ENCODE measurements at places on chromosomes 12 and 14.

DNA sequence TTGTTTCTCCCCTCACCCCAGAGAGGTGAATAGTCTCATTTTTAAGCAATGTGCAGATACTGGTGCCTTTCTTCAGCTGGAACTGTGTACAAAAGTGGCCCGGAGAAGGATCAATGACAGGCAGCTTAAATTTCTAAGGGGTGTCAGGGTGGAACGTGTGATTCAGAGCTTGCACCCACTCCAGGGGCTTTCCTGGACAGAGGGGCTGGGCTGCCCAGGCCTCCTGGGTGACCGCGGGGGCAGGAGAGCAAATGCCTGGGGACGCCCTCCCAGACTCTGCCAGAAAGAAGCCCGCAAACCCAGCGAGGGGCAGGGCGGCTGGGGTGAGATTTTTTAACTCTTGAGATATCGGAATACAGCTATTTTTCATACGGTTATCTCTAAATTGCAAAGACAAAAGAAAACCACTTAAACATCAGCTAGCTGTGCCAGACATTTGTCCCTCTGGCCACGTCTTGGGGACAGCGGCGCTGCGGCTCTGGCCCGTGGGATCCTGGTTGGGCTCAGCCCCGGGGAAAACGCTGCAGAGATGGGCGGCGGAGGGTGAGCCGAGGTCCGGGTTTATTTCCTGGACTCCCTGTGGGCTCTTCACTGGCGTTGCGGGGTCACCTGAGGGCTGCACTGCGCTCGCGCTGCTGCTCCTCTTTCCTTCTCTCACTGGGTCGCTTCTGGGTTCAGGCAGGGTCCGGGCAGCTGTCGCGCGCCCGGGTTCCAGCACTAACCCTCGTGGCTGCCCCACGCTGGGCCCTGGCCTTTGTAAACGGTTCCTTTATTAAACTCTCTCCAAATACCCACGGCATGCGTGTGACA, 35.8 kb downstream of the NFKBIA start:
- no peak for DNase-seq

DNA sequence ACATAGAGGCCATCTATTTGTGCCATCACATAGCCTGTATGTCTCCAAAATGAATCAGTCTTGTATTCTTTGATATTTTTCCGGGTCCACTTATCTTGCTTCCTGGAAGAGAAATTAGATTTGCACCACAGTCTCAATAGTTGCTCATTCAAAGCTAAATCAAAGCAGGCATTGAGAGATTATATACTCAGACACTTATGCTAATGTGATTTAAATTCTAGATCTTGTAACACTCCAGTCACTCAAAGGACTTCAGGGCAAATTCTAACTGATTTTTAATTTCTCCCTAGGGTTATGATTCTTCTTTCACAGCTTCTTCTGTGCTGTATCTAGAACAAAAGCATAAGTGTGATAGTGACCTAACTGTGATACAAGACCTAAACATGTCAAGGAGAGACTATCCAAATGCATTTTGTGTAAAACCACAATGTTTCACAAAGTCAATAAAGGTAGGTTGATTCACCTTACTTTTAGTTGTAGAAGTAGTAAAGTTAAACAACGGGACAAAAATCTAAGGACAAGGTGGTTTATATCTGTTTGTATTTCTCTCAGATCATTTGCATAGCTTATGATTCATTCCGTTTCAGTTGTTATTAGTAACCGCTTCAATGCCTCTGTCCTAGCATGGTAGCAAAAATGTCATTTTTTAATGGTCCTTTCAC, 26.8 kb downstream of the PLBD1 start:
- peak; percentile 76 for DNase-seq

- no peak for DNase-seq
These were observed 2.8 kb upstream of the FOXG1 start for GRCh38 chr14:28763751-28764256.

- DNase-seq, result no peak
These were observed 46.5 kb downstream of the SPATS2 start for GRCh38 chr12:49413796-49414195.

DNA sequence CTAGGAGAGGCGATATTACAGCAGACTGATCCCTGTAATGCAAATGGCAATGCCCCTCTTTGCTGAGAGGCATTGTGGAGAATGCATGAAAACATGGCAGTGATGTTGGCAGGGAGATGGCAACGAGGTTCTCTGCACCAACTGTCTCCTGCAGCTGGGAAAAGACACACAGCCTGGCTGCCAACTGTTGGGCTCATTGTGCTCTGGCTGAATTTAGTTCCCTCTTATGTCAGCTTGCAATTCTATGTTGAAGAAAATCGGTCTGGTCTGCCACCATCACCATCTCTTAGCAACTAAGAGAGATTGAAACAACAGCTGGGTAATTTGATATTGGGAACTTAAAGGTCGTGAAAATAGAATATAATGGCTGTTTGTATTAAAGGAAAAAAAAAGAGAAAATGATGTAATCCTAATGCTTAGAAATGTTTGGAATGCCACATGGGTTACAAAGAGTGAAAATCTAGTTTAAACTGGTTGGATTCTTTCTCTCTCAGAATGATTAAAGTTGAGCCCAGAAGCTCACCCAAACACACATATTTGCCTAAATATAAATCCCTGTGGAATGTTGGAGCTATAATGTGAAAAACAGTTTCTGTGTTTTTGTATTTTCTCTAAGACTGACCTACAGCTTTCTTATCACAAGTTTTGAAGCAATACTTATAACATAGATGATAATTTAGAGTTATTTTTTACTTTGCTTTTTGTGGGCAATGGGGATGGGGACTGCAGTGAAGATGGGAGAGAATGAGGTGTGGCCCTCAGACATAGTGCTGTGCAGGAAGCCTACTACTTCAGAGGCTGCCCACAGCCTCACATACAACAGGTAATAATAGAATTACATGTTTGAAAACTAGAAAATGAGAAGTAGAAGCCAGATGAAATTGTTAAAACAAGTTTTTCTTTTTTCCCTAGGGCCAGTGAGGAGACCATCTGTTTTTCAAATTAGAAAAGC, 143.7 kb downstream of the AKAP6 start:
- peak; percentile 62 for DNase-seq

- no peak for DNase-seq
These were observed 11.4 kb downstream of the ANKRD9 start for GRCh38 chr14:102497998-102498677.

- no peak for DNase-seq
These were observed 16.3 kb upstream of the POLR3B start for GRCh38 chr12:106341086-106341877.

GRCh38 chr12:9118158-9118557, 2.4 kb upstream of the A2M start:
- DNase-seq, result peak; percentile 47

- no peak for DNase-seq
These were observed 25.6 kb upstream of the UBC start for GRCh38 chr12:124940143-124940392.

DNA sequence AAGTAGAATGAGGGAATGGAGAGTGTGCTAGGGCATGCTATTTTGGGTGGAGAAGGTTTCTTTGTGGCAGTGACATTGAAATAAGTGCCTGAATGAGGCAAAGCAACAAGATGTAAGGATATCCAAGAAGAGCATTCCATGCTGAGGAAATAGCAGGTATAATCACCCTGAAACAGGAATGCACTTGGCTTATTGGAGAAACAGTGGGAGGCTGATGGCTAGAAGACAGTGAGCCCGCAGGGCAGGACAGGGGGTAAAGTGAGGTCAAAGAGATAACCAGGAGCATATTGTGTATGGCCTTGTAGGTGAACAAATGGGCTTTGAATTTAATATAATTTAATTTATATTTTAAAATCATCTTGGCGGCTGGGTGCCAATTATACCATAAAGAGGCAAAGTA, 877.0 kb downstream of the DIO2 start:
- DNase-seq, result no peak

GRCh38 chr12:129973236-129973961, 69.6 kb upstream of the TMEM132D start:
- DNase-seq, result no peak

GRCh38 chr12:56014205-56014604, 6.6 kb upstream of the IKZF4 start:
- no peak for DNase-seq

DNA sequence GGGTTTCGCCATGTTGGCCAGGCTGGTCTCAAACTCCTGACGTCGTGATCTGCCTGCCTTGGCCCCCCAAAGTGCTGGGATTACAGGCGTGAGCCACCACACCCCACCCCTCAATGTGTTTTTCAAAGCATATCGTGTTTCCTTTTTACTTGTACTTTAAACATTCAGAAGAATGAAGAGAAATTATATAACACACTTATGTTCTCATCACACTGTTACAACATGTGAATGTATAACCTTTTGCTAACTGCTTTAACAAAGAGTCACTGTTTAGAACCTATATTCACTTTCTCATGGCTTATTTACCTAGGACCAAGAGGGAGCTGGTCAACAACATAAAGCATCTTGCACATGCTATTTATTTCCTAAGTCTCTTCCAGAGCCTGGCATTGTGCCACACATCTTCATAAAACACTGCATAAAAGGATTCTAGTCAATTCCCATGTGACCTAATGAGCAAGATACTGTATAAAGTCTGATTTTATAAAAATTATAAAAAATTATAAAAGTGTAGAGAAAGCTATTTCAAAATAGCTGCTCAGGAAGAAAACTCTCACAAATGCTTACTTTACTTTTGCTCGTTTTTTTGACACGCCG, 16.0 kb upstream of the ACTR6 start:
- DNase-seq, result peak; percentile 41

DNA sequence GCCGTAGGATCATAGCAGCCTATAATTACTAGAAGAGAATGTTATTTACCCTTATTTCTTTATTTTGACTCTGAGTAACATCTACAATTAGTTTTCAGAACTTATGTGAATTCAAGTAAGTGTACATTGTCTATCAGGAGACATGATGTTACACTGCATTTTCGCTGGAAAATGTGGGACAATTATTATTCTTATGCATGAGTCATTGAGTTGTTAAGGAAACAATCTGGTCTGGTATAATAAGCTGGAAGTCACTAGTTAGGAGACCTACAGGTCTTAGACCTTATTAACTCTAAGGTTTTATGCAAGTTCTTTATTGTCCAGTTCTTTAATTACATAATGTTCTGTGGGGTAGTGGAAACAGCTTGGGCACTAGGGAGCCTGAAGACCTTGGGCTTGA, 5.8 kb downstream of the KTN1 start:
- no peak for DNase-seq

- DNase-seq, result no peak
These were observed 47.9 kb upstream of the KCNC2 start for GRCh38 chr12:75257510-75257909.

DNA sequence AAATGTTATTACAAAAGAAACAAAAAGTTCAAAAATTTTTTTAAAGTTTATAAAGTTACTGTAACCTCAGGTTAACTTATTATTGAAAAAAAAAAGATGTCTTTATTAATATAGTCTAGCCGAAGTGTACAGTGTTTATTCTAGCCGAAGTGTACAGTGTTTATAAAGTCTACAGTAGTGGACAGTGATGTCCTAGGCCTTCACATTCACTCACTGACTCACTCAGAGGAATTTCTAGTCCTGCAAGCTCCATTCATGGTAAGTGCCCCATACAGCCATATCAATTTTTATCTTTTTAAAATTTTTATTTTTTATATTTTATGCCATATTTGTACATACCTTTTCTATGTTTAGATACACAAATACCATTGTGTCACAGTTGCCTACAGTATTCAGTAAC, 10.4 kb downstream of the ATG2B start:
- no peak for DNase-seq

DNA sequence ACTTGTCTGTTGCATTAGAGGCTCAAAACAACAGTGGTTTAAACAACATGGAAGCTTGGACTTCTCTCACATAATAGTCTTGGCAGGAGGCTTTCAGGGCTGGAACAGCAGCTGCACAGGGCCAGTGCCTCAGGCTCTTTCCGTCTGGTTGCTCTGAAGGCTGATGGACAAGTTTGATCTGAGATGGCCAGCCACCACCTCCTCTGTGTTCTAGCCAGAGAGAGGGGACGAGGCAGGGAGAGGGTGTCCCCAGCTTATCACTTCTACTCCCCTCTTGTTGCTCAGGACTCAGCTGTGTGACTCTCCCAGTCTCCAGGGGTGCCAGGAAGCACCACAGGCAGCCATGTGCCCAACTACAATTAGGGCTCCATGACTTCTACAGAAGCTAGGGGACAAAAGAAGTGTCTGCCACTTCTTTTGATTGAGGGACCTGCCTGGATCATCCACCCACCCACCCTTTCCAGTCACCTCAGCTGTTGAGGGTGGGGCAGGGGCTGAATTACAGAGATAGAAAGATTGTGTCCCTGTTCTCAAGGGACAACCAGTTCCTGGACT, 46.6 kb downstream of the SMIM41 start:
- DNase-seq, result no peak

DNA sequence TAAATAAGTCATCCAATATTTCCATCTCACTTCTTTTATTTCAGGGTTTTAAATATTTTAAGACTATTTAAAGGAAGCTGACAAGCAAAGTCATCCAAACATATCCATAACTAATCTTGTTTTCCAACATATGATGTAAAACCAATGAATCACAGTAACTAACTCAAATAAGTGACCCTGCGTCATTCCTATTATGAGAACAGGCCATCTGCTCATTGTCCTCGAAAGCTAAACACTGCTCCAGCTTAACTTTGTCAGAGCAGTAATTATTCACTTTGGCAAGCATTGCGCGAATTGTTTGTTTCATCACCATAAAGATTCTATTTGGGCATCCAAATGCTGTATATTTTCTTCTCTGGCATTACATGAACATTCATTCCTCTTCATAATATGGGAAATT, 99.1 kb downstream of the CAPZA3 start:
- DNase-seq, result no peak

DNA sequence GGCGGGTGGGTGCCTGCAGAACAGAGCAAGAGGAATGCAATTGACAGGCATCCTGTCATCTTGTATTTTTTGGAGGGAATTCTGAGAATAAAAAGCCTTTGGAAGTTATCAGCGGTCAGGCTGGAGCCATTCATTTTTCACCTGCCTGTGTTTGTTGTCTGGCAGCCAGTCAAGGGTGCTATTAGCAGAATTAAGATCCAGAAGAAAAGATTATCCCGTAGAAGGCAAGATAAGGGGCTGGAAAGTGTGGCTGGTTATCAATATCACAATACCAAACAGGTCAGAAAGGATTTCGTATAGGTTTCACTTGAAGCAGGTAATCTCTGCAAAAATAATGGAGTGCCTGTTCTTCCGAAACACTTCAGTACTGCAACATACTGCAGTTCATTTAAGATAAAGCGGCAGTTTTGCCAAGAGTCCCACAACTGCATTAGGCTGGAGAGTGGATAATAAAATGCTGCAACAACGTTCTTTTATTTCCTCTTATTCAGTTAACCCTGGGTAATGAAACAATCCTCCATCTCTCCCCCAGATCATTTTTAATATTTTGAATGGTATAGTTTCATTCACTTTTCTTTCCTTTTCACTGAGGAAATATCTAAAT, 171.2 kb upstream of the CDKN3 start:
- no peak for DNase-seq

DNA sequence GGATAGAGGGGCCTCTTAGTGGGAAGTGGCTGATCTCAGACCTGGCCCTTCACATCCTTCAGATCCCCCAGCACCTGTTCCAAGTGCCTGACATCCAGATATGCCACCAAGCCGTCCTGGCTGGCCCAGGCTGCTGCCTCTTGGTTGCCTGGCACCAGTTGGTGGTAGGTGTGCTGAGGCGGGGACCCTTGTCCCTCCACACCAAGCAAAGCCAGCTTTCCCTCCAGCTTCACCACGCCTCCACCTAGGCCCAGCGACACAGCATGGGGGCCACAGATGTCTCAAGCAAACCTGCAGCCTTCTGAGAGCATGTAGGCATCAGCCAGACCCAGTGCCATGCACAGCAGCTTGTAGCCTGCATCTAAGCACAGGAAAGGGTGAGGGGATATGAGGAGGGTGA, 3.5 kb upstream of the CD63 start:
- no peak for DNase-seq

- DNase-seq, result no peak
These were observed 187.0 kb downstream of the SPTSSA start for GRCh38 chr14:34275078-34275477.
